NCI-H1930 (cell line): ENCODE measurements at places on chromosomes 11 and 22.

- no peak for DNase-seq
Observed at GRCh38 chr11:117095284-117096161, 2.7 kb downstream of the SIK3 start.

- DNase-seq = no peak
Observed at GRCh38 chr11:18366286-18366685, 28.1 kb upstream of the LDHA start.

- no peak for DNase-seq
Observed at GRCh38 chr11:75383246-75383645, 16.1 kb upstream of the RPS3 start.

DNA sequence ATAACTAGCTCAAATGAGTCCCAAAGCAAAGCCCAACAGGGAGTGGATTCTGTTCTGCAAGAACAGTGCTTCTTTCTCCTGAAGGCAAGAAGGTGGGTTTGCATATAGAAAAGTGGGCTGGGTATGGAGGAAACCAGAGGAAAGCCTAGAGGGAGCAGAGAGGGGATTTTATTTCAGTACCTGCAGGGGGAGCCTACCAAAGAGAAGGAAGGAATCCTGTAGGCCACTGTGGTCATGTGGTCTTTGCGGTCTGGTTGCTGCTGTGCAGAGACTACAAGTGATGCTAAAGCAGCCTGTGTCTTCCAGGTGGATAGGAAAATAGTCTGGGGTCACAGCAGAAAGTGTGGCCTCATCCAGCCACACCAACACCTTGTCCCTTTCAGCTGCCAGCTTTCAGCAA lies 33.2 kb upstream of the ZBTB16 start:
- no peak for DNase-seq

- no peak for DNase-seq
Observed at GRCh38 chr11:110293389-110293788, 3.0 kb downstream of the RDX start.

- no peak for DNase-seq
Observed at GRCh38 chr11:114237321-114238280, 58.6 kb upstream of the NNMT start.

- DNase-seq = no peak
Observed at GRCh38 chr22:38018938-38019827, 34.8 kb upstream of the SOX10 start.

GRCh38 chr11:73321604-73322381 lies 13.7 kb downstream of the ARHGEF17 start:
- DNase-seq = no peak

DNA sequence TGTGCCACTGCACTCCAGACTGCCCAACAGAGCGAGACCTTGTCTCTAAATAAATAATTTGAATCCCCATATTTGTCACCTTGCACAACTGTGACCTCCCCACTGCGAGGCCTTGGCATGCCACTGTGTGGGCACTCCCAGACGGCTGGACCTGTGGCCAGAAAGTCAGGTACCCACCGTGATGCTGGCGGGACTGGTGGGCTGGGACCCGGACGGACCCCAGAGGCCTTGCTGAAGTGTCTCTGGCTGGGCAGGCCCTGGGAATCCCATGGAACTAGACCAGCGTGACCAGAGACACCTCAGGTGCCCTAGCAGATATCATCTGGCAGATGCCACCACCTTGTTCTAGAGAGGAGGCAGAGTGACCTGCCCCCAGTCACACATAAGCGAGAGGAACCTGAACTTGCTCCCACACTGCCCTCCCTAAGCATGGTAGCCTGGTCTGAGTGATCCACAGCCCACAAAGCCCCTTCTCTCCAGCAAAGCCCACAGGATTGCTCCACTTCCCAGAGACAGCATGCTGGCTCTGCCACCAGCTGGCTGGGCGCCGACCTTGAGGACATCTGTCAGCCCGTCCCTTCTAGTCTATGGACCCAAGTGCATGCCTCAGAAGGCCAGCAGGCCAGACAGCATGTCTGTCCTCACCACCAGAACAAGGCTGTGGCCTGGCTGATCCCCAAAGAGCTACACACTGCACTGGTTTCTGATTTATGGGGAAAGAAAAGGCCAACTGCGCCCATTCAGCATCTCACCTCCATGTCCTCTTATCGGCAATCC lies 9.5 kb downstream of the MACROD1 start:
- DNase-seq = no peak

DNA sequence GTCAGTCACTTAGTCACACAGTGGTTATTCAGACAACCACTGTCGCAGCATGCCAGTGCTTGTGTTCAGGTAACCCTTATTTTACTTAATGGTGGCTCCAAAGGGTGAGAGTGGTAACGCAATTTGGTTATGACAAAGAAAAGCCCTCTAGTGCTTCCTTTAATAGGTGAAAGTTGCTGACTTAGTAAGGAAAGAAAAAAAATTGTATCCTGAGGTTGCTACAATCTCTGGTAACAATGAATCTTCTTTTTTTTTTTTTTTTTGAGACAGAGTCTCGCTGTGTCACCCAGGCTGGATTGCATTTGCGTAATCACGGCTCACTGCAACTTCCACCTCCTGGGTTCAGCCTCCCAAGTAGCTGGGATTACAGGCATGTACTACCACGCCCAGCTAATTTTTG lies 64.5 kb downstream of the C11orf91 start:
- no peak for DNase-seq

GRCh38 chr11:96748639-96749370 lies 359.0 kb downstream of the JRKL start:
- no peak for DNase-seq

GRCh38 chr11:124108156-124108555 lies 7.1 kb upstream of the VWA5A start:
- peak; percentile 29 for DNase-seq

DNA sequence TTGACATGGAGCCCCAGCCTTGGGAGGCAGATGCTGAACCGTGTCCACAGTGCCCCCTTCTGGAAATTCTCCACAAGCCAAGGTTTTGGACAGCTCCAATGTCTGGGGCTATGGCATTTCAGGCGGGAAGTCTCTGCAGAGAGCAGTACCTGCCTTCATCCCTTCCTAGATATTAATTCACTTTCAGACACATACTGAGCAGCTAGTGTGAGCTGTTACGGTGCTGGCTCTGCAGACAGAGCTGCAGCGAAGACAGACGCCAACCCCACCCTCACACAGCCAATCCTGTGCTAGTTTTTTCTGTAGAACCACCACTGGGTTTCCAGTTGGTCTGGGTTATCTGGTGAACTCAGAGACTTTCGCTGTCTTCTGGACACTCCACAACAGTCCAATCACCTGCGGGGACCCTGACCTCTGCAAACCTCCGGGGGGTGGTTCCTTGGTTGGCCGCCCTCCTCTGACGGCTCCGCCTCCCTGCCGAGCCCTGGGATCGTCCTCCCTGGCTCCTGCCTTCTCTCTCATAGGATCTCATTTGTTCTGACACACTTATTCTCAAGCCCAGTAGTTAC lies 9.1 kb downstream of the LMF2 start:
- peak; percentile 51 for DNase-seq

GRCh38 chr11:31045335-31045734 lies 324.2 kb downstream of the DCDC1 start:
- no peak for DNase-seq

GRCh38 chr11:134565343-134565891 lies 153.4 kb upstream of the B3GAT1 start:
- DNase-seq = no peak

GRCh38 chr11:121031167-121031566 lies 7.3 kb downstream of the TBCEL start:
- DNase-seq = no peak

- no peak for DNase-seq
Observed at GRCh38 chr11:45983471-45983845, 61.0 kb downstream of the LARGE2 start.

DNA sequence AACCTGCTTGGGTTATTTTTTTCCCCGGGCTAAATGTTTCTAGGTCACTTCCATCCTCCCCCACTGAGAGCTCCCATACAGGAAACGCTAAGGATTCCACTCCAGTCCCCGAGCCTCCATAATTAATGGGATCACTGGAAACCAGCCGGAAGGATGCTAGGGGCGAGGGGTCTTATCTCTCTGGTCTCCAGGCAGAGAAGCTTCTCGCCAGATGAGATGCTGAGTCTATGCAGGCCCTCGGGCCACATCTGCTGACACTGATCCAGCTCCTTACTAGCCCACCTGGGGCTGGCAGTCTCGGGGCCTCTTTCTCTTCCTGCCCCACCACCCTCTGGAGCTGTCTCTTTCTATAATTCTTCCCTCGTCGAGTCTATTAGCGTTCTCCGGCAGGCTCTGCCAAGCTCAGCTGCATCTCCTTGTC lies 125.9 kb upstream of the SYT13 start:
- no peak for DNase-seq

DNA sequence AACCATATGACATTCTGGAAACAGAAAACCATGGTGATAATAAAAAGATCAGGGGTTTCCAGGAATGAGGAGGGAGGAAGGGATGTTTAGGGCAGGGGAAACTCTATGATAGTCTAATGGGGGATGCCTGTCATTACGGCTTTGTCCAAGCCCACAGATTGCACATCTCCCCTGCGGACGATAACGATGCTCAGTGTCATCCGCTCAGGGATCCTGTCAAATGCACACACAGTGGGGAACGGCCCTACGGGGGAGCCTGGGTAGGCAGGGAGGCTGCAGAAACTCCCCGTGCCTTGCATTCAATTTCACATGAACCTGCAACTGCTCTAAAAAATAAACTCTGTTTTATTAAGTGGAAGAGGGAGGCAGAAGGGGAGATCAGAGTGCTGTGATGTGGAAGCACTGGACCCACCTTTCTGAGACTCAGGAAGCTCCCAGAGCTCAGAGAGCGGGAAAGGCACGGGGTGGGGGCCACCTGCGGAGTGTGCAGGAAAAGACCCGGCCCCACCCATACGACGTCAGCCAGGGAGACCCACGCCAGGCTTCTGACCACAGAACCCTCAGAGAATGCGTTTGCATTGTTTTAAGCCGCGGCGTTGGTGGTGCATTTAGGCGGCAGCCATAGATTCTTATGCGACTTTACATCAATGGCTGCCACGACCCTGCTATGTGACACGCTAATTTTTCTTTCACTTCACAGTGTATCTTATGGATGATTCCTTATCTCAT lies 543.5 kb downstream of the BRD1 start:
- DNase-seq = no peak

DNA sequence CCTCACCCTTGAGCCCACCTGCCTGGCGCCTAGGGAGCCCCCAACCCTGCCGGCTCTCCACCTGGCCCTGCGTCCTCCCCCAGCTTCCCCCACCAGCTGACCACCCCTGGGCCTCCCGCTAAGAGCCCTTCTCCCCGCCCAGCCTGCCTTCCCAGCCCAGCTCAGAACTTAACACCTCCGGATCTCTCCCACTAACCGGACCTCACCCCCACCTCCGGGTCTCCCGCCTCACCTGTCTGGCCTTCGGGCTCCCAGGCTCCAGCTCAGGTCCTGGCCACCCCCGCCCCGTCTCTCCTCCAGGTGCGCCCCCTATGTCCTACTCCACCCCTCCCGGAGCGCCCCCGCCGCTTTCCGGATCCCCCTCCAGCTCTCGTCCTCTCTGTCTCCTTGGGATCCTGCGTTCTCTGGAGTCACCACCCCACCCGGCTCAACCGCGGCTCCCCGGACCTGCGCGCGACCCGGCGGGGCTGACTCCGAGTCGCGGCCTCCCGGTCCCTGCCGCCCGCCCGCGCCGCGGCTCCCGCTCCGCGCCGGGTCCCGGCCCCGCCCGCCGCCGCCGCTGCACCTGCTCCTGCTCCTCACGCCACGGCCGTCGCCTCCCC lies at the start of gene KCNJ11:
Gene KCNJ11 (minus strand): TSS at position 51 of the 602 bp plus-strand sequence. CDS start 568 bp downstream, outside the sequence.
- no peak for DNase-seq

GRCh38 chr11:38089726-38090125 lies 1491.7 kb upstream of the RAG2 start:
- DNase-seq = no peak

DNA sequence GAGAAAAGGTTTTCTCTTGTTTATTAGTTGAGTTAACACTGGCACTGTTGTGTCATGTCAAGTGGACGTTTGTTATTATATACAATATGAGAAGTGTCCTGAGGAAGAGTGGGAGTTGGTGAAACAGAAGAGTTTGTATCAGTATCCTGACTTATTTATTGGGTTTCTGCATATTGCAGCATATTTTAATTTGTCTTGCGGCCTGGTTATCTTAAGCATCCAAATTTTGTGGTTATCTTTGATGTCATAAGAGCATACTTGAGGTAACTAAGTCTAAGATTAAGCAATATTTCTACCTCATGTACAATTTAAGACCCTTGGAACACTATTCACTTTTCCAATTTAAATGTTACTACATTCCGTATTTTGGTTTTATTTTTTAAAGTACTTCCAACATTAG lies 103.5 kb downstream of the DDX10 start:
- no peak for DNase-seq

DNA sequence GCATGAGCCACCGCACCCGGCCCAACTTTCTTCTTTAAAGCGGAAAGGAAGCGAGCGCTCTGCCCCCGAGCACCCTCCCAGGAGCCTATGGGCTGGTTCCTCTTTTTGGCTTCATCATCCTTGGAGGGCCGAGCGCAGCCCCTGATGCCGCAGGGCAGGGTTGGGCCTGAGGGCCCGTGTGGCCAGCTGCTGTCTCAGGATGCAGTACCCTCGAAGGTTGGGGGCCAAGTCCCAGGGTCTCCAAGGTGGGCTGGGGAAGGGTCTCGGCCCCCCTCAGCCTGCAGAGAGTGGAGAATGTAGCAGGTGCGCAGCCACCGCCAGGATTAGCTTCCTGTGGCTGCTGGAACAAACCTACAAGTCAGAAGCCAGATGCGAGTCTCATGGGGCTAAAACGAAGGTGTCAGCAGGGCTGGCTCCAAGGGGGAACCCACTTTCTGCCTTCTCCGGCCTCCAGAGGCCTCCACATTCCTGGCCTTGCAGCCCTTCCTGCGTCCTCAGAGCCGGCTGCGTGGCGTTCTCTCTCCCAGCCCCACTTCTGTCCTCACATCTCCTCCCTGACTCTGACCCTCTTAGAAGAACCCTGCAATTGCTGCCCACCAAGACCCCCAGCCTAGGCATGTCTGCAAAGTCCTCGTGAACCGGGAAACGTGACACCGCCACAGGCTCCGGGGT lies 2.9 kb downstream of the PANX2 start:
- no peak for DNase-seq

DNA sequence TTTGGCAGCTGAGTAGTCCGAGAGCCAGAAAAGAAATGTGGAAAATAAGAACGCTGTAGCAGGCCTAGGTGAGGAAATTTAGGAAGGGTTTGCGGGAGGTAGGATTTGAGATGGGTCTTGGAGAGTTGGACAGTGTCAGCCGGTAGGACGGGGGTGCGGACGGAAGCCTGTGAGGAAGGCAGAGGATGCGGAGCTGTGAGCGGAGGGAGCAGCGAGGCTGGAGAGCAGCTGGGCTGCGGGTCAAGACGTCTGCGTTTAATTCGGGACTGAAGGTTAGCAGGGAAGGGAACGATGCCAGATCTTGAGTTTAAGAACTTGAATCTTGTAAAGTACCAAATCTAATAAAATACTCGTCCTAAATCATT lies 669 bp upstream of the TIGD3 start:
- no peak for DNase-seq
